ENCODE measurements at places on chromosomes 2 and 18. TPM values are rescaled to one million over a fixed set of nuclear protein-coding genes. Genes with fewer than 3 reads are reported as not detected.
A peak's percentile ranks its signal among the peaks of the same experiment; 100 is the strongest.

GRCh38 chr2:43265001-43265400, 38.6 kb upstream of the ZFP36L2 start:
- no peak overlapping the region for H3K4me3 ChIP-seq
- H3K27me3 ChIP-seq = no peaks in the 10 kb centered on the region
- H3K27ac ChIP-seq = peak overlapping the region; percentile 83
- DNase-seq = no peak
- peaks cover 53% of the 10 kb centered on the region for H3K4me1 ChIP-seq
- peaks cover 4% of the 10 kb centered on the region for H3K36me3 ChIP-seq

- no peaks in the 10 kb centered on the region for H3K4me1 ChIP-seq
- no peak for DNase-seq
- no peak overlapping the region for H3K27ac ChIP-seq
Measured at GRCh38 chr2:234587341-234588053, 90.6 kb upstream of the ARL4C start.

DNA sequence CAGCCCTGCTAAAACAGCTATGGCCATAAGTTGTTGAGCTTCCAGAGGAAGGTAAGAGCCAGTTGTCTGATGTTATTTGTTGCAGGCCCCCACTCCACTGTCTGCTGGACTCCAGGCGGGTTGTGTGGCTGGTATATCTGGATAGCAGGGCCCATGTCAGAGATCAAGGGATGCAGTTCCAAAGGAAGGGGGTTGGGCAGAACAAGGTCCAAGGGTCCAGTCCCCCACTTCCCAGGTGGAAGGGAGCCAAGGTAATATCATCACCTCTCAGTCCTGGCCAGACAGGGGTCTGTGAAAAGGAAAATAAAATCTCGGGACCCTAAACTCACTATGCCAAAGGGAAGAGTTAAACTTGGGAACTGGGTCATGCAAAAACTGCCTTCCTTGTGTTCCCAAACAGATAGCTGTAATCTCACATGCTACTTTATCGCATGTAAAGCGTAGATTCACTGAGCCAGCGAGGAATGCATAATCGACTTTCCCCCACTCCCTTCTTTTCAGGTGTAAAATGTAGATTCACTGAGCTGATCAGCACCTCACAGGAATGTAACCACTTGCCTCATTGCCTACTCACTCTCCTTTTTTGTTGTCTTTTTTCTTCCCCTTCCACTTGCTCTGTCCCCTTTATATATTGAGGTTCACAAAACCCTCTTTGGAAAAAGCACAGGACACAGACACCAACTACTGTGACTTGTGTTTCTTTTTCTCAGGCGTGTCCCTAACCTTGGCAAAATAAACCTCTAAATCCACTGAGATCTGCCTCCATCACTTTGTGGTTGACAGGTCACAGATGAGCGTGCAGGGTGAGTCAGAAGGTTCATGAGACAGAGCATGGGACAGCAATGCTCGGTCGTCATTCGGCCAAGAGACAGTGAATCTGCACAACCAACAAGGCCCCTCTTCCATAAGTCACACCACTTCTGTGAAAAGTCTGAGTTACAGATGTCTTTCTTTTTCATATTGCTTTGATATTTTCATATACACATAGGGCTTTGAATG, 255.3 kb upstream of the SIX2 start:
- no peaks in the 10 kb centered on the region for H3K36me3 ChIP-seq
- no peak for DNase-seq
- H3K27me3 ChIP-seq = peaks cover 48% of the 10 kb centered on the region
- H3K27ac ChIP-seq = no peak overlapping the region

- no peak overlapping the region for H3K4me3 ChIP-seq
- DNase-seq = no peak
- H3K36me3 ChIP-seq = no peaks in the 10 kb centered on the region
- peaks cover 47% of the 10 kb centered on the region for H3K4me1 ChIP-seq
- H3K27me3 ChIP-seq = no peaks in the 10 kb centered on the region
Measured at GRCh38 chr18:10661317-10661716, 135.5 kb downstream of the NAPG start.

DNA sequence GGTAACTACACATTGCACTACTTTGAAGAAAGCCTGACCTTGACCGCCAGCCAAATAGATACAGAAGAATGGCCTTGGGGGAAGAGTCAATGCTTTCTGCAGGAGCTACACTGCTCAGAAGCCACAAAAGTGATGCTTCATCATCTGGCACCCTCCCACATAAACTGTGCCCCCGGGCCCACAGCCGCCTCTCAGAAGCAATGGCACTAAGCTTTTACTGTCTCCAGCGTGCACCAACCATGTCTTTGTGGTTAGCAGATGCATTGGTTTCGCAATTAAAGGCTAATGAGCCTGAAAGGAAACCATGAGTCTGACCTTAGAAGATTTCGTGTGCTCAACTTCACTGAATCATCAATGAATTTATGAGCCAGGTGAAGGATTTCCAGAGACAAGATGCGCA, 209.4 kb upstream of the TRIB2 start:
- no peak for DNase-seq
- H3K27me3 ChIP-seq = no peaks in the 10 kb centered on the region

DNA sequence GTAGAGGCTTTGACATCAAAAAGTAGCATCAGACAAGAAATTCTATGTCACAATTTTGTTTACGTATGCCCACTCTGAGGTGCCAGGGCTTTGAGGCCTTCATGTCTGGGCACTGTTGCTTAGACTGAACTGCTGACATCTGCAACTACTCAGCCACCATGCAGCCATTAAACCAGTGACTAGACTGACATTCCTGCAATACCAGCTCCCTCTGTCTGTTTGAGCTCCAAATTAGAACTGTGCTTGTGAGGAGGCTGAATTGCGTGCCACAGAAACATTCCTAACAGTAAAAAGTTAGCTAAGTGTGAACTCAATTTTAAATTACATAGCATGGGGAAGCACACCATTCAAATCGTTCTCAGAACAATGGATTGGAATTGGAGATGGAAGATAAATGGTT, 163.2 kb downstream of the INSIG2 start:
- peaks cover 5% of the 10 kb centered on the region for H3K27me3 ChIP-seq
- H3K4me1 ChIP-seq = peaks cover 3% of the 10 kb centered on the region
- no peaks in the 10 kb centered on the region for H3K36me3 ChIP-seq
- H3K27ac ChIP-seq = no peak overlapping the region
- DNase-seq = no peak
- H3K4me3 ChIP-seq = no peak overlapping the region

DNA sequence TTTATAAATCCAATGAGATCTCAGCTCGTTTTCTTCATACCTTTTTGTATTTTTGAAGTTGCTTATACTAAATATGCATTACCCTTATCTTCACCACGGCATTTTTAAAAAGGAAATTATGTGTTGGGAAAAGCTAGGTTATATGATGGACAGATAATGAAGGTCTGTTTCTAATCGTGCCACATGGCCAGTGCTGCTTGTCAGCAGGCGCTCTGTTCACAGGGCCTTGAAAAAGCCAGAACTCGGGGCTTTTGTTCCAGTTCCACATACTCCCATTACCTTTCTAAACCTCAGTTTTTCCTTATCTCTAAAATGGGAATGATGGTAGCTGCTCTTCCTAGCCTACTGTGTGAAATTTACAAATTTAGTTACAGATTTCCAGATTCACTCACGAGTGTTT, 42.0 kb downstream of the EPAS1 start:
- peaks cover 31% of the 10 kb centered on the region for H3K4me1 ChIP-seq
- H3K36me3 ChIP-seq = no peaks in the 10 kb centered on the region
- no peak overlapping the region for H3K27ac ChIP-seq
- no peak overlapping the region for H3K4me3 ChIP-seq
- no peaks in the 10 kb centered on the region for H3K27me3 ChIP-seq
- DNase-seq = no peak

DNA sequence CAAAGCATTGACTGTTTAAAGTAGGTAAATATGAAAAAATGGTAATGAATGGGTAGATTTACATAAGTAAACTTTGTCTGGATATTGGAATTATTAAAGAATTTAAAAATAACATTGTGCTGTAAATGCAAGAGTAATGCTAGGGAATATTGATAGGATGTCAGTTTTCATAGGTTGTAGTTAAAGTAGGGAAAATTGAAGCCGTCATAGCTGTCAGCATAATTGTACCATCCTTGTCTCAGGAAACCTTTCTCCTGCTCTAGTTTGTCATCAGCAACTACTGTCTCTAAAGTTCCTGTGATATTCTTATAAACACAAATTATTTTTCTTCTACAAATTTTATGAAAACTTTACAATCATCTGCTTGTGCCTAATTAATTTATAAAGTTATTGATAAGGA, 10.1 kb upstream of the SPAG16 start:
- DNase-seq = no peak
- peaks cover 4% of the 10 kb centered on the region for H3K4me1 ChIP-seq

DNA sequence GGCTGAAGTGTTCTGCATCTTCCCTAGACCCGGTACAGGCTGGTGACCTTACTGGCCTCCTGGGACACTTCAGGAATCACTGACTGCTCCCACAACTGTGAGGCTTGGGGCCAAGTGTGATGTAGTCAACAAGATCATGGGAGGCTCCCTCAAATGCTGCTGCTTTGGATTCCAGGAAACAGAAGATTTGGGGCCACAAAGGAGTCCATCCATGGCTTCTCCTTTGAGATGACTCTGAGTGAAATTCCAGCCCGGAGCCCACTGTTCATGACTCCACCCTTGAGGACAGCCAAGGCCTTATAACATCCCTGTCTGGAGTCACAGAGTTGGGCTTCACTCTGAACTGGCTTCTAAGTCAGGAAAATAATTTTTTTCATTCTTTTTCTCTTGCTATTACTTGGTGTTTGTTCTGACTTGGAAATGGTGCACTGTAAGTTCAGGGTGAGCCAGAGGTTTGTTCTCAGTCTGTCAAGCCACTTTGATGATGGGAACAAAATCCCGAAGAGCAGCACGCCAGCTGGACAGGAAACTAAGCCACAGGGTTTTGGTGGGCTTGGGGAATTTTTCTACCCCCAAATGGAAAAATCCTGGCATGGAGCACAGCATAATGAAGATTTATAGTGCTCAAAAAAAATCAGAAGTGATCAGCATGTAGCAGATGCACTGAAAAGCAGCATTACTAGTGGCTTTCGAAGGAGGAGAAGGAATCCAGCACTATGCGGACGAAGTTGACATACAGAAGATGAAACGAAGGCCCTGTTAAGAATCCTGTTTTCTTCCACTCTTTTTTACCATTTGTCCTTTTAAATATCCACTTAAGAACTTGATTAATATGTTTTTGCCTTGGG, 98.1 kb upstream of the ZFP36L2 start:
- H3K27me3 ChIP-seq = no peaks in the 10 kb centered on the region
- H3K27ac ChIP-seq = peak overlapping the region; percentile 87
- H3K36me3 ChIP-seq = peaks cover 2% of the 10 kb centered on the region
- DNase-seq = no peak

DNA sequence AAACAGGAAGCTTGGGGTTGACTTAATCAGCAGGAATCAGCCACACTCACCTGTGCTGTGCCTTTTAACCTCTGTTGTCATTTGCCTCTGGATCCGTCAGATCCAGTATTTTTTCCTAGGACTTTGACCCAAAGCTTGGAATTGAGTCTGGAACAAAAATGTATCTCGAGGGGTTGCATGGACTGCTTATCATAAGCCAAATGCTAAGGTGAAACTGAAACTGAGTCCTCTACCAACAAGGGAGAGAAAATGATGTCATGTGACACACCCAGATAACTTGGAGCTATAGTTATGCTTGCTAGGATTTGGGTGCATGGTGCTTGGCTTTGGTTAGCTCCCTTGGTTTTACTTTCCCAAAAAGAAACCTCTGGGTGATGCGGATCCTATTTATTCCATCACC, 2158.6 kb upstream of the PIK3C3 start:
- DNase-seq = no peak
- no peaks in the 10 kb centered on the region for H3K4me1 ChIP-seq
- no peaks in the 10 kb centered on the region for H3K27me3 ChIP-seq
- no peaks in the 10 kb centered on the region for H3K36me3 ChIP-seq

GRCh38 chr18:35131387-35132020, 90.3 kb downstream of the MAPRE2 start:
- no peaks in the 10 kb centered on the region for H3K4me1 ChIP-seq
- no peaks in the 10 kb centered on the region for H3K27me3 ChIP-seq
- no peak overlapping the region for H3K27ac ChIP-seq

- peak; percentile 79 for DNase-seq
- H3K36me3 ChIP-seq = peaks cover 6% of the 10 kb centered on the region
- peaks cover 25% of the 10 kb centered on the region for H3K27me3 ChIP-seq
- H3K4me1 ChIP-seq = peaks cover 5% of the 10 kb centered on the region
- no peak overlapping the region for H3K27ac ChIP-seq
- H3K4me3 ChIP-seq = peak overlapping the region; percentile 59
Measured at GRCh38 chr2:170409164-170409535, 231.2 kb downstream of the MYO3B start.

DNA sequence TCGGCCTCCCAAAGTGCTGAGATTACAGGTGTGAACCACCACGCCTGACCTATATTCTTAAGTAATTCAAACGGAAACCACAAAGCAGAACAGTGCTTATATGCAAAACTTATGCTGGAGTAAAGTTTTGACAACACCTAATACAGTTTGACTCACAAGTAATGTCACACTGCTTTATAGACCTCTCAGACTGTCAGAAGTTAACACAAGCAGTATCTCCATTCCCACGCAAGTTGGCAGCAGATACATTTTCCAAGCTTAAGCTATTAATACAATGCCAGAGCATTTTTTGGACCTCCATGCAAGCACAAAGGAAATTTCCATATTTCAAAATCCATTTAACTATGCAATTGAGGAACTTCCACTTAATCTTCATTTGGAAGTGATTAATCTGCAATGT, 21.0 kb upstream of the SANBR start:
- H3K4me3 ChIP-seq = no peak overlapping the region
- peaks cover 4% of the 10 kb centered on the region for H3K4me1 ChIP-seq
- DNase-seq = no peak
- H3K36me3 ChIP-seq = peaks cover 21% of the 10 kb centered on the region
- no peaks in the 10 kb centered on the region for H3K27me3 ChIP-seq

- DNase-seq = no peak
- no peaks in the 10 kb centered on the region for H3K27me3 ChIP-seq
- no peak overlapping the region for H3K4me3 ChIP-seq
- H3K4me1 ChIP-seq = peaks cover 18% of the 10 kb centered on the region
- H3K27ac ChIP-seq = no peak overlapping the region
- no peaks in the 10 kb centered on the region for H3K36me3 ChIP-seq
Measured at GRCh38 chr2:237227592-237228280, 142.0 kb downstream of the COPS8 start.

DNA sequence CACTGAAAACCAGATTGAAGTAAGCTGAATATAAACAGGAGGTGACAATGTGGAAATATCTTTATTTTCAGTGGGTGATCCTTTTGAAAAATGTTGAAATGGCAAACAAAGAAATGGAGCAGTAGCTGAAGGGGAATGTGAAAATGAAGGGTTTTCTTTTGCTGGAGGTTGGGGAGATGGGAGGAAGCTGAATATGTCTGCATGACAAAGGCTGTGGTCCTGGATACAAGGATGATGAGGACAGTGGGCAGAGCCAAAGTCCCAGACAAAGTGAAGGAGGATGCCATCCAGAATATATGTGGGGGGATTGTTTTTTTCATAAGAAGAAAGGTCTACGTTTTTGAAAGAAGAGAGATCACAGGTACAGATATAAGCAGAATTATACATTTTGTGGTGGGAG, 6.7 kb downstream of the ALS2 start:
- peaks cover 29% of the 10 kb centered on the region for H3K4me1 ChIP-seq
- no peak overlapping the region for H3K27ac ChIP-seq
- H3K4me3 ChIP-seq = no peak overlapping the region

CROCC2 gene
- 0.32 TPM for total RNA-seq

GPAT2 gene
- total RNA-seq = not detected

EFR3B gene
- 15.4 TPM for total RNA-seq

NEU2 gene
- not detected for total RNA-seq

DPYSL5 gene
- 2.8 TPM for total RNA-seq

MGAT4A gene
- total RNA-seq = 16.7 TPM

PTPRN gene
- total RNA-seq = 0.38 TPM

MC2R gene
- not detected for total RNA-seq

All from mesothelial cell of epicardium (in vitro differentiated cells).